ENCODE measurements at places on chromosomes 1 and 21. TPM values are rescaled to one million over a fixed set of nuclear protein-coding genes. Genes with fewer than 3 reads are reported as not detected.
A peak's percentile ranks its signal among the peaks of the same experiment; 100 is the strongest.

GRCh38 chr1:11342621-11343032 is 69.6 kb downstream of the UBIAD1 start:
- no peak for DNase-seq

Gene GNG12
- 315 TPM for total RNA-seq

DNA sequence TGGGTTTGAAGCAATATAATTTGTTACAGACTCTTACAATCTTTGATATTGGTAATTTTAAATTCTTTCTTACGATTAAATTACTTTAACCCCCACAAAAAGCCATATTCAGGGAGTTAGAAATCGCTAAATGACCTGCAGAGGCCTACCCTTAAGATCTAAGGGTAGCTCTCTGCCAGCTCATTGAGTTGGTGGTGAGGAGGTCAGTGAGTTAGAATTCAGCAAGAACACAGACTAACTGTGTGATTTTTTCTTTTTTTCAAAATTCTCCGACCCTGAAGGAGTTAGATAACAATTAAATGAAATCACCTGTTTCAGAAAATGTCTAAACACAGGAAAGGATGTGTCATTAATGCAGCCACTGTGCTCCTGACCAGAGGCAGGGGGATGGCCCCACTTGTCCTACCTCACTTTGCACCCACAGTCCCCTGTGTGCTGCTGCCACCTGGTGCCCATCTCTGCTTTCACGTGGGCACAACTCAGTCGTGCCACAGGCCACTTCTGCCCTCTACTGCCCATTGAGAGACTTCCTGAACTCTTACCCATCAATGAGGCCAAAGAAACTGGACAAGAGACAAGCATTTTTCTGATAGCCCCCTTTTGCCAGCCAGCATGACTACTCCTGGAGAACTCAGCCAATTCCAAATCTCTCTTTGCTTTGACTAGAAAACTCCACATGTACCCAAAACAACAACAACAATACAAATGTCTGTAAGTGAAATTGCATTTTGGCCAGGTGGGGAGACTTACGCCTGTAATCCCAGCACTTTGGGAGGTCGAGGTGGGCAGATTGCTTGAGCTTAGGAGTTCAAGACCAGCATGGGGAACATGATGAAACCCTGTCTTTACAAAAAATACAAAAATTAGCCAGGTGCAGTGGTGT is 8.4 kb downstream of the CFAP45 start:
- peak; percentile 93 for DNase-seq

GRCh38 chr1:151801846-151802245 is 3.4 kb downstream of the LINGO4 start:
- no peak for DNase-seq

Gene IGSF3
- total RNA-seq = 0.22 TPM

Gene FCGR3B
- total RNA-seq = not detected

Gene MAB21L3
- 2.7 TPM for total RNA-seq

Gene ACTL8
- not detected for total RNA-seq

Gene PGBD5
- 3.8 TPM for total RNA-seq

DNA sequence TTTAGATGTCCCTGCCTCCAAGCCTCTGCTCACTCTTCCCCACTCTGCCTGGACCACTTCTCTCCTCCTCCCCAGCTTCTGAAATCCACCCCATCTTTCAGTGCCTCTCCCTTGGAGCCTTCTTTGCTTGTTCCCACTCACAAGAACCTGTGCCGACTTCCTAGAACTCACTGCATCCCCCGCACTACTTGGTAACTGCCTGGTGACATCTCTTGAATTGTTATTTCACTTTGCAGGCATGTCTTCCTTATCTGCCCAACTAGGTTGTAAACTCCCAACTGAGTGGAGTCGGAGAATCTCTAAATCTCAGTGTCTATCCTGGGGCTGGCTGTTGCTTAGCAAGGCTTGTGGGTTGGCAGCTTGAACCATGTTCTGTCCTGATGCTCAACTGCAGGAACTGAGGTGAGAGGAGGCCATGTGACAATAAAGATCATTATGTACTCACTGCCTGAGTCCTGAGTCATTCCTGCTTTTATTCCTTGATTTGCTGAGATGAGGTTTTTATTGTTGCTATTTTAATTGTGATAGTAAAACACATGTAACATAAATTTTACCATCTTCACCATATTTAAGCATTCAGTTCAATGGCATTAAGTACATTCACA is 3.9 kb downstream of the KPRP start:
- DNase-seq = peak; percentile 63

Gene CFAP45
- not detected for total RNA-seq

Gene POU3F1
- not detected for total RNA-seq

GRCh38 chr21:40243685-40244084 is 376.4 kb downstream of the PCP4 start:
- no peak for DNase-seq

- peak; percentile 56 for DNase-seq
Measured at GRCh38 chr1:17558954-17559614, 19.6 kb downstream of the ARHGEF10L start.

Gene PLA2G2F
- not detected for total RNA-seq

GRCh38 chr1:226980565-226981385 is 40.7 kb downstream of the COQ8A start:
- no peak for DNase-seq

Gene SH3D21
- 14.4 TPM for total RNA-seq

Gene RPTN
- total RNA-seq = not detected

Gene ILF2
- total RNA-seq = 176 TPM
